ENCODE measurements at places on chromosomes 4 and X.

DNA sequence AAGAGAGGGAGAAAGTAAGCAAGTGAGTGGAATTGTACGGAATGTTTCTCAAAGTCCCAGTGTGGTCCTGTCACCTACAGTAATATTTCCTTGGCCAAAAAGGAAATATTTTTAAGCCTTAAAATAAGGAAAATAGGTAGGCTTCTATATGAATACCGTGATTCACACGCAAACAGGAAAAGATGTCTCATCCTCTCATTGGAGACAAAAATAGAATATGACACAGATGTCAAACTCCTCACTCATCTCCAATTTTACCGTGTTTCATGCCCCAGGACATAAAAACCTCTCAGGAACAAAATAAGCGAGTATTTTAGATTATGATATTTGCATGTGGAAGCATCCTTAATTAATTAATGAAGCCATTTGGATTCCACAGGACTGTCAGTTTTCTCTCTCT is 1269.5 kb downstream of the RAPGEF2 start:
- no peak for DNase-seq

DNA sequence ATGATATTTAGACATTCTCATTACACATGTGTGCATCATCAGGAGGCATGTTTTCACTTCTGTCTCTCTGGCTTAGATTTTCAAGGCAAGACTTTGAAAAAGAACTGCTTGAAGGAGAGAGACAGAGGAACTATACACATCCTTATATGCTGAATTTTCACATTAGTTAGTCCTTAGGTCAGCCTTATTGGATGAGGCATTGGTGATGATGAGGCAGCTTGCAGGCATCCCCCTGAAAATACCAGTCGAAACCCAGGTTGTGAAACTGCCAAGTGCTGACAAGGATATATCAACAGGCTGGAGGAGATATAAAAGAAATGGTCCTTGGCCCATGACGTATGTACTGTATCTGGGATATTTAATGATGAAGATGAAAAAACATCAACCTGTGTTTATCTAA is 297.2 kb upstream of the AADAT start:
- DNase-seq: no peak

DNA sequence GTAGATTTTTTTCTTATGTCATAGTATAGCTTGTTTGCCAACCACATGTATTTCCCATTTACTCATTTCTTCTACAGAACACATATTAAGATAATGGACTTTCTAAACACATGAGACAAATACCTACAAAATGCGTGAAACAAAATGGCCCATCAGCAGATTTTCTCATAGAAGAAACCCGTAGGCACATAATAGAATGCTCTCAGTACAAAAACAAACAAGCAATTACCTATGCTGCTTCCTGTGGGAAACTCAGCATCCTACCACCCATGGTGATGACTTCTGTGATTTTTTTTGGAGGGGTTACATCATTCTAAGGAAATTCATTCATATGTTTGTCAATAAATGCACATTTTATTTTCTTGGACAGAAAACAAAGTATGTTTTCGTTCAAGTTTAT is 343.6 kb downstream of the SPRY1 start:
- no peak for DNase-seq

DNA sequence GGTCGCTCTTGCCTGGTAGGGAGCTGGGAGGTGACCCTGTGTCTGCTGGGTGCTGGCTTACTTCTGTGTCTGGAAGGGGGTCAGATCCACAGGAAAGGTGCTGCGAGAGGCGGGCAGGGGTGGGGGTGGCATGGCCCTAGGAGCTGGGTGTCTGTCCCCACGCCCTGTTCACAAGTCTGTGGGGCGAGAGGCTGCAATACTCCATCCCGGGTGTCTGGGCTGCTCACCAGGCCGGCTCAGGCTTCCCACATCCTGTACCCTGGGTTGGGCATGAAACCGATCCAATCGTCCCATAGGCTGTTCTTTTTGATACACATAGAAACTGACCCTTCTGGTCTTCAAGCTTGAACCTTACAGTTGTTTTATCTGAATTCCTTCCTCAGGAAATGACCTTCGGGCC is 993 bp upstream of the CTAG2 start:
- no peak for DNase-seq

GRCh38 chr4:172124656-172125308 is 311.6 kb downstream of the GALNTL6 start:
- no peak for DNase-seq

GRCh38 chr4:4869731-4870571 is 10.5 kb downstream of the MSX1 start:
- no peak for DNase-seq

DNA sequence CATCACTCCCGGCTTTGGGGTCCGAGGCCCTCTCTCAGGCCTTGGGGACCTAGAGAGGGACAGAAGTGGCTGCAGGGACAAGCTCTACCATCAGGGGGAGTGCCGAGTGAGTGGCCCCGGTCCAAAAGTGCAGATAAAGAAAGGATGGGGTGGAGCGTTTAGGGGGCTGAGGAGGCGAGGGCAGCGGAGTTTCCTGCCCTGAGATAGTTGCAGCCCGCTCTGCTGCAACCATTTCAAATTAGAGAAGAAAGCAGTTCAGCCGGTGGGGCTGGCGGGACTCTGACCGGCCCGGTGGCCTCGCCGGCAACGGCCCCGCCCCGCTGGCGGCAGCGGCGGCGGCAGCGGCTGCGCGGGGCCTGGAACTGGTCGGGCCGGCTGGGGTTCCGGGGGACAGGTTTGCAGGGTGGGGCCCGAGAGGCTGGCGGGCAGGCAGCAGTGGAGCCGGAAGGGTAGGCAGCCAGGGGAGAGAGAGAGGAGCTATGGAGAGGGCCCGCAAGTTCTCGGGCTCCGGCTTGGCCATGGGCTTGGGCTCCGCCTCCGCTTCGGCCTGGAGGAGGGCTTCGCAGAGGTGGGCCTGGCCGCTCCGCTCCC is 7.6 kb downstream of the DLG3 start:
- DNase-seq: peak; percentile 18

- no peak for DNase-seq
Measured at GRCh38 chr4:113006632-113007031, 42.8 kb upstream of the ANK2 start.

- DNase-seq: no peak
Measured at GRCh38 chr4:5157791-5158770, 106.8 kb downstream of the STK32B start.

DNA sequence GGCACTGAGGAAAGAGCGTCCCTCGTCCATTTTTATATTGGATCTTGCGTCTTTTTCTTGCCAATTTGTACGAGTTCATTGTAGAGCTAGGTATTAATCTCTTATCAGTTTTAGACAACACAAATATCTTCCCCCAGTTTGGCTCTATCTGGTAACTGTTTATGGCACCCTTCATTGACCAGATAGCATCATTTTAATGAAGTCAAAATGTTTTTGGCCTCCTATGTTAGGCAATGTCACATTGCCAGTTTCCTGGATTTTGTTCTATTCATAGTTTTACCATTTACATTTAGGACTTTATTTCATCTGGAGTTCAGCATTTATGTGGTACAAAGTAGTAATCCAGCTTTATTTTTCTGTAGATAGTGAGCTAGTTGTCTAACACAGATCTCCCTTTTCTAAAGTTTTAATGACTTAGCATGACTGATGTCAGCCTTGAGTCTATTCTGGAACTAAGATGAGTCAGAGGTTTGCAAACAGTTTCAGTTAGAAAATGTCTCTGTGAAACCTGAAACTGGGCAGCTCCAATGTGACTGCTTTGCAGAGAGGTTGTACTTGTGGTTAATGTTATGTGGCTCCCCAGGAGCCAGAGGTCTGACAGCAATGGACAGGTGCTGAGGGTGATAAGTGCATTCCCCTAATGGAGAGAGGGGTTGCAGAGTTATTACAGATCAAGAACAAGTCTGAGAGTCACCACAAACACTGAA is 5.3 kb upstream of the STBD1 start:
- peak; percentile 60 for DNase-seq

DNA sequence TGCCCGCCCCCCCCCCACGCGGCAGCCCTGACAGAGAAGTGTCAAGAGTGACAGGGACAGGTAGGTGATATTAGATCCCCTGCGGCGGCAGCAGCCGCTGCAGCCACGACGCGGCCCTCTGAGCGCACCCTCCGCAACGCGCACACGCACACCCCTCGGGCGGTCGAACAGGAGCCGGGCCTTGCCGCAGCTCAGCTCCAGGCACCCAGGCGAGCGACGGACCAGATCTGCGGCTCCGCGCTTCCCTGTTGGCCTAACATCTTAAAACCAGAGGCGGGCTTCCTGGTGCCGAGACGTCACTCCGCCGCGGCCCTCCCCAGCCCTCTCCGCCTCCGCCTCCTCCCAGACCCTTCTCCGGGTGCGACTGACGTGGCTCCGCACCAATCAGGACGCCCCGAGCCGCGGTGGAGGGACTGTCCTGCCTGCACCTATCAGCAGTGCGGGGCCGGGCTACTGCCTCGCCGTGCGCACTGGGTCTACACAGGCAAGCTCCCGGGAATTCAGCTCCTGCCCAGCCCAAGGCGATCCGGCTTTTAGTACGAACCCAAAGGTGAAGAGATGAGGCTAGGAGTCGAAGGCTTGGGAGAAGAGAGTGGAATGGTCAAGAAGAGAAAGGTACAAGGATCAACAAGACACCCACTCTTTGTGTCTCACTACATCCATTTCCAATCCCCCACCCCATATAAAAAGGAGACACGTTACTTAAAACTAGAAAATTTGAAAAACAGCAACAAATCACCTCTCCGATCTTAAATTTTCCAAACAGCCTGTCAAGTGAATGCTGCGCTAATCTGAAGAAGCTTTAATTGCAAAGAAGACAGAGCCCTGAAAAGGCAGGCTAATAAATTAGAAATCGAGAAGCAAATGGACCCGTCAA is at the start of gene PITX2:
Gene PITX2 (minus strand): TSS at position 237 of the 877 bp plus-strand sequence. CDS start 617 bp downstream, outside the sequence.
- DNase-seq: no peak

DNA sequence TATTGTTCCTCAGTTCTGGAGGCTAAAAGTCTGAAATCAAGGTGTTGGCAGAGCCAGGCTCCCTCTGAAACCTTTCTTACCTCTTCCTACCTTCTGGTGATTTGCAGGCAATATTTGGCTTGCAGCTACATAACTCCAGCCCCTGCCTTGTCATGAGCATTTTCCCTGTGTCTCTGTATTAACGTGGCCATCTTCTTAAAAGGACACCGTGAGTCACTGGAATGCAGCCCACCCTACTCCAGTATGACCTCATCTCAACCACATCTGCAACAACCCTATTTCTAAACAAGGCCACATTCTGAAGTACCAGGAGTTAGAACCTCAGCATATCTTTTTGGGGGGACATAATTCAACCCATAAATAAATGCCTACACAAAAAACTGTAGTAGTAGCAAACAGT is 40.7 kb downstream of the FANCB start:
- no peak for DNase-seq

- DNase-seq: no peak
Measured at GRCh38 chr4:16391196-16391595, 164.9 kb upstream of the TAPT1 start.

DNA sequence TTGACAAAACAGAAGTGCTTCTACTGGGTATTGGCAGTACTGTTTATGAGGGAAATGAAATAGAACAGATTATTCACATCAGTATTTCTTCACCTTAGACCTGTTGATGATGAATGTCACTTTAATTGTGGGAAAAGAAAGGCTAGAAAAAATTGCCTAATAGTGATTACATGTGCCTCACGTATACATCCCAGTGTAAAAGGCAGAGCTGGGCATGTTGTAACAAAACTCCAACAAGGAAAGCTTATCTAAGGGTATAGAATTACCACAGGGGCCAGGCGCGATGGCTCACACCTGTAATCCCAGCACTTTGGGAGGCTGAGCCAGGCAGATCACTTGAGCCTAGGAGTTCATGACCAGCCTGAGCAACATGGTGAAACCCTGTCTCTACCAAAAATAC is 4.2 kb downstream of the PGM2 start:
- no peak for DNase-seq

DNA sequence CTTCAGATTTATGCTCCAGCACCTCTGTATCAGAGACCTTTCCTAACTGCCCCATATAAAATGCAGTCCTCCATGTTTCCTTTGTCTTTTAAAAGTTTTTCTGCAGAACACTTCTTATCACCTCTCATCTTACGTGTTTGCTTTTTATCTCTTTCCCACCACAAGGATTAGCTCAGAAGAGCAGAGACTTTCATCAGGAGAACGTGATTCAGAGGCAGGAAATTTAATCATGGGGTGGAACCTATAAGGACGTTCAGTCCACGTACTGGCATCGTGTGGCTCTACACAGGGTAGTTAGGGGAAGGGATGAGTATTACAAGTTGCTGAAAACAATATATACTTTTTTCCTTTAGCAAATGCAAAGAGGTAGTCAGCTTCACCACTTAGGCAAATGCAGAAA is 98.7 kb downstream of the SORBS2 start:
- DNase-seq: no peak

DNA sequence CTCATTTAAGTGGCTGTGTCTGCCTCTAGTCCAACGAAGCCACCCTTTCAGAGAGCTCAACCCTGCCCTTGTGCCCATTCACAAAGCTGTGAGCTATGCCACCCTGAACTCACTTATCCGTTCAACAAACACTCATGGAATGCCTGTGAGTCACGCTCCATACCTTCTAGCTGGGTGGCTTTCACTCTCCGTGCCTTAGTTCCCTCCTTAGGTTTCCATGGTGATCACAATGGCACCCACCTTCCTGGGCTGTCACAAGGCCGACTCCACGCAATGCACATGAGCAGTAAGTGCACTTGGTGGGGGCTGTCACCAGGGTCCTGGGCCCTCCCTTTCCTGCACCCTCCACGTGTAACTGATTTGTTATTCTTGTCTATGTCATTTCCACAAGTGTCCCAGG is 37.2 kb upstream of the PPP2R2C start:
- DNase-seq: no peak

DNA sequence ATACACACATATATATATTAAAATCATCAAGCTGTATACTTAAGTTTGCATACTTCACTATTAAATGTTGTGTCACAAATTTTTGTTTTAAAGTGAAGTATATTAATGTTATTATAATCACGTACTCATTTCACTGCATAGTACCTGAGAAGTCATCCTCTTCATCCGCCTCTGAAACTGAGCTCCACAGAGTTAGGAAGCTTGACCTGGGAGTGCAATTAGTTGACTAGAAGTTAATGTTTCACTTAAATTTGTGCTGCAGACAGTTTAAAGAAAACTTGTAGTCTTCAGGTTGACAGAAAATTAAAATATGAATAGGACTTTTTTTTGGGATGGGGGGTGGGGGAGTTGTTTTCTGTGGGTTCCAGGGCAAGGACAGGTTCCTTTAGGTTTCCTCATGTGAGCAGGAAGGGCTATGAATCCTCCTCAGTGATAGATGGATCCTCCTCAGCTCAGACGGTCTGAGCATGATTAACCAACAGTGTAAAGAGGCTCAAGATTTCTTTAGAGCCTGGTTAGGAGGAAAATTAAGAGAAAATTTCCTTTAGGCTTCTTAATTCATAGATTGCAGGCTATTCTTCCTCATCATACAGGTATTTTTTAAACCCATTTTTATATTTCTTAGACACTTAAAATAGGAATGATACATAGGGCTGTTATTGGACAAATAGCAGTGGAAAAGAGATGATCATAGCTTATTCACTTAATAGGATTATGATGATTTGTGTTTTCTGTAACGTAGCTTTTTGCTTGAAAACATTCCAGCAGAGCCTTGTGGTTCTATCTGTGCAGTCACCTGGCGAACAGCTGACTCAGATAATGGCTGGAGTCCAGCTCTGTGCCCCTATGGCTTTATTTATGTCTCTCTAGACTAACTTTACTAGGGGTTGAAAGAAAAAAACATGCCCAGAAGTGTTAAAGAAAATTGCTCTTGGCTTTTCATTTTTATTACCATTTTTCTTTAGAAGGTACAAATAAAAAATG is 102.7 kb downstream of the SLC4A4 start:
- DNase-seq: no peak

- DNase-seq: no peak
Measured at GRCh38 chr4:160709546-160709945, 1454.3 kb downstream of the FSTL5 start.
